ENCODE measurements at places on chromosomes 4 and X.

- no peak for DNase-seq
These were observed 19.9 kb upstream of the TXK start for GRCh38 chr4:48153791-48154550.

DNA sequence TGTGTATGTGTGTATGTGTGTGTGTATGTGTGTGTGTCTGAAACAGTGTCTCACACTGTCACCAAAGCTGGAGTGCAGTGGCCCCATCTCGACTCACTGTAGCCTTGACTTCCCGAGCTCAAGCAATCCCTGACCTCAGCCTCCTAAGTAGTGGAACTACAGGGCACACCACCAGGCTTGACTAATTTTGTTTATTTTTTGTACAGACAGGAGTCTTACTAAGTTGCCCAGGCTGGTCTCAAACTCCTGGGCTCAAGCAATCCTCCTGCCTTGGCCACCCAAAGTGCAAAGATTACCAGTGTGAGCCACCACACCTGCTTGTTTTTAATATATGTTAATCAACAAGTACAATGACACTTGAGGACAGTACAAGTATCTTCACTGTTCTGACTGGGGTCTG lies 92.4 kb downstream of the APBB2 start:
- DNase-seq = no peak

DNA sequence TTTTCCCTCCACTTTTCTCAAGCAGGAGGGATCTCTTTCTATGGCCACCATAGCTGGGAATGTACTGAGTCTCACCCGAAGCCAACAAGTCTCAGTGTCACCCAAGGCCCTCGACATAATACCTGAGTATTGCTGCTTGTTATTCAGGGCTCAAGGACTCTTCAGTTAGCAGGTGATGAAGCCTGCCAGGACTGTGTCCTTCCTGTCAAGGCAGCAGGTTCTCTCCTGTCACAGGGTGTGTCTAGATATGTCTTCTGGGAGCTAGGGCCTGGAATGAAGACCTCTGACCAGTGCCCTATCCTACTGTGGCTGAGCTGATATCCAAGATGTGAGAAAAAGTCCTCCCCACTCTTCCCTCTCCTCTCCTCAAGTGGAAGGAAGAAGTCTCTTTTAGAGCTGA lies 391.0 kb upstream of the DIPK2B start:
- no peak for DNase-seq

GRCh38 chrX:114162068-114162735 lies 421.7 kb upstream of the HTR2C start:
- no peak for DNase-seq

DNA sequence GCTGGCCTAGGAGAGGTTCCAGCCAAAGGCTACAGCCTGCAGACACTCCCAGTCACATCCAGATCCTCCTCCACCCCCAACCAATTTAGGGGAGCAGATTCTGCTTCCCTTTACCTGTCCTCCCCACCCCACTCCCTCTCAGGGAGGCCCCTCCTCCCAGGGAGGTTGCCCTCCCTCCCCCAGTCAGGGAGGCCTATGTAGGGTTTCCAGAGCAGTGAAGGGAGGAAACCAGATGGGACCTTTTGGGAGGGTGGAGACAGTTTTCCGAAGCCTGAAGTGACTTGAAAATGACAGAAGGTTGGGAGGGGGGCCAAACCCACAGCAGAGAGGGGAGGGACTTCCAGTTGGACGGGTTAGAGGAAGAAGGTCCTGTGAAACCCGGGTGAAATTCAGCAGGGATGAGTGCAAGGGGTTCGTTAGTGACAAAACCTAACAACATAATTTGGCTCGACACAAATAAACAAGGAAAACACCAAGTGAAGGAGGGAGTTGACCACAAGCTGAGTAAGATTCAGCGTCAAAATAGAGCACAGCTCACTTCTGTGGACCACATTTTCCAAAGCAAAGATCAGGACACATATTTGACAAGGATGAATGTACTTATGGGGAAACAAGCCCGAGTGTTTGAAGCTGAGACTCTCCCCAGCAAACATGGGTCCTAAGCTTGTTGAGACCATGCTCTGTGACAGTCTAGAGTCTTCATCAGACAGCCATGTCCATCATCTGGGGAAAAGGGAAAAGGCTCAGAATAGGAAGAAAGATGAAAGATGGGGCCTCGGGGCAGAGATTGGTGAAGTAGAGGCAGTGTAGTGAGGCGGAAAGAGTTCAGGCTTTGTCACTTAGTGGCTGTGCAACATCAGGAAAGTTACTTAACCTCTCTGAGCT lies 46.4 kb downstream of the PRPS1 start:
- no peak for DNase-seq
